ENCODE measurements at places on chromosomes 5 and 9.

DNA sequence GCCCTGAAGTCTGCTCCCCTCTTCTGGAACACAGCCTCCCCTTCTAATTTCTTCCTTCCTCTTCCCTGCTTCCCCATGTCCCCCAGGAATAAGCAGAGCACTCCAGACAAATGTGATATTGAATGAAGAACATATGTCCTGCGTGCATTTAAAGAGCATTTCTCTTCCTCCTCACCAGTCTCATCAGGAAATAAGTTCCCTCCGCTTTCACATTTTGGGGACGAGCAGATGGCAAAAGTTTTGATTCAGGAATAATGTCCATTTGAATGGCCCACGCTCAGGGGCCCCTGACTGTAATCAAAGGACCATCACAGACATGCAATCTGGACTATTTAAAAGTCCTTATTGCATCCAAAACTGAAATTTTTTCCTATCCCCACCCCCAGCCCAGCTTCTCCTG lies 316.1 kb downstream of the CDK5RAP2 start:
- DNase-seq = no peak
- H3K36me3 ChIP-seq = no peaks in the 10 kb centered on the region
- no peak overlapping the region for H3K4me3 ChIP-seq
- no peak overlapping the region for H3K27ac ChIP-seq
- no peaks in the 10 kb centered on the region for H3K4me1 ChIP-seq

GRCh38 chr5:37933576-37933975 lies 93.7 kb upstream of the GDNF start:
- no peak overlapping the region for H3K4me3 ChIP-seq
- no peak for DNase-seq
- no peak overlapping the region for H3K27ac ChIP-seq
- no peaks in the 10 kb centered on the region for H3K36me3 ChIP-seq

GRCh38 chr5:124705577-124705976 lies 40.9 kb downstream of the ZNF608 start:
- H3K27me3 ChIP-seq = peaks cover 17% of the 10 kb centered on the region
- no peak for DNase-seq
- no peaks in the 10 kb centered on the region for H3K4me1 ChIP-seq
- H3K4me3 ChIP-seq = no peak overlapping the region
- H3K36me3 ChIP-seq = no peaks in the 10 kb centered on the region
- H3K27ac ChIP-seq = no peak overlapping the region

GRCh38 chr9:34500623-34501267 lies 22.0 kb downstream of the ENHO start:
- peaks cover 7% of the 10 kb centered on the region for H3K27me3 ChIP-seq
- H3K4me3 ChIP-seq = no peak overlapping the region
- peak; percentile 85 for DNase-seq
- H3K4me1 ChIP-seq = peaks cover 14% of the 10 kb centered on the region
- no peaks in the 10 kb centered on the region for H3K36me3 ChIP-seq

GRCh38 chr9:124017929-124018729 lies 6.6 kb downstream of the LHX2 start:
- no peaks in the 10 kb centered on the region for H3K36me3 ChIP-seq
- peaks cover 41% of the 10 kb centered on the region for H3K4me1 ChIP-seq

GRCh38 chr9:19151425-19152159 lies 24.3 kb upstream of the PLIN2 start:
- no peak for DNase-seq
- H3K27me3 ChIP-seq = no peaks in the 10 kb centered on the region
- peaks cover 31% of the 10 kb centered on the region for H3K4me1 ChIP-seq
- H3K4me3 ChIP-seq = no peak overlapping the region
- H3K27ac ChIP-seq = no peak overlapping the region
- H3K36me3 ChIP-seq = no peaks in the 10 kb centered on the region

GRCh38 chr5:143201589-143201988 lies 201.9 kb downstream of the NR3C1 start:
- no peak overlapping the region for H3K27ac ChIP-seq
- DNase-seq = no peak
- H3K4me1 ChIP-seq = peaks cover 23% of the 10 kb centered on the region
- H3K4me3 ChIP-seq = no peak overlapping the region
- H3K36me3 ChIP-seq = peaks cover 14% of the 10 kb centered on the region
- H3K27me3 ChIP-seq = no peaks in the 10 kb centered on the region

DNA sequence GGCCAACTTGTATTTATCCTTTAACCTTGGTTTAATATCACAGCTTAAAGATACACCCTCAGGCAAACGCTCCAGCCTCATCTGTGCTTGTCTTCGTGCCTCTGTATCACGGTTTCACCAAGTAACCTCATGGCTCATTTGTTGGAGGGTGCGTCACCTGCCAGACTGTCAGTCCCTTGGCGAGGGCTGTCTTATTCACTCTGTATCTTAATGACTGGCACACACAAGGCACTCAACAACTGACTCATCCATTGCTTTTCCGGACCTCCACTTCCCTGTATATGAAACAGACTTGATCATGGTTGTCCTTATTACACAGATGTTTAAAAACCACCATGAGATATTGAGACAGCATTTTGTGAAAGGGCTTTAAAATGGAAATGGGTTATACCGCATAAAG lies 28.0 kb downstream of the LCP2 start:
- no peaks in the 10 kb centered on the region for H3K27me3 ChIP-seq
- H3K27ac ChIP-seq = peak overlapping the region; percentile 95
- DNase-seq = no peak

DNA sequence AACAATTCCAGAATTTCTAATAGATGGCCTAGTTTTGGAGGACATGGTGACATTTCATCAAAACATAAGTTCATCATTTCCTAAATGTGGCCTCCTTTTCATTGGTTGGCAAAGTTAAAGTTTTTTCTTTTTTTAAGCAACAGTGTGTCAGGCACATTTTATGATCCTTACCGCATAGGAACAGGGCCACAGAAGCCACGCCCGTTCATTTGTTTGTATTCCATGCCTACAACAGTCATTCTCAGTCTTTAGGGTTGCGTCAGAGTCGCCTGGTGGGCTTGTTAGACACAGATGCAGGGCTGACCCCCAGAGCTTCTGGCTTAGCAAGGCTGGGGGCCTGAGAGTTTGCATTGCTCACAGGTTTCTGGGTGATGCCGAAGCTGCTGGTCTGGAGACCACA lies 130.2 kb downstream of the HSD17B3 start:
- H3K27me3 ChIP-seq = peaks cover 33% of the 10 kb centered on the region
- no peaks in the 10 kb centered on the region for H3K4me1 ChIP-seq
- no peak overlapping the region for H3K27ac ChIP-seq
- H3K4me3 ChIP-seq = no peak overlapping the region

GRCh38 chr5:171979606-171980005 lies 26.8 kb downstream of the FBXW11 start:
- peaks cover 84% of the 10 kb centered on the region for H3K36me3 ChIP-seq
- H3K27ac ChIP-seq = no peak overlapping the region
- peaks cover 69% of the 10 kb centered on the region for H3K4me1 ChIP-seq
- no peak for DNase-seq

DNA sequence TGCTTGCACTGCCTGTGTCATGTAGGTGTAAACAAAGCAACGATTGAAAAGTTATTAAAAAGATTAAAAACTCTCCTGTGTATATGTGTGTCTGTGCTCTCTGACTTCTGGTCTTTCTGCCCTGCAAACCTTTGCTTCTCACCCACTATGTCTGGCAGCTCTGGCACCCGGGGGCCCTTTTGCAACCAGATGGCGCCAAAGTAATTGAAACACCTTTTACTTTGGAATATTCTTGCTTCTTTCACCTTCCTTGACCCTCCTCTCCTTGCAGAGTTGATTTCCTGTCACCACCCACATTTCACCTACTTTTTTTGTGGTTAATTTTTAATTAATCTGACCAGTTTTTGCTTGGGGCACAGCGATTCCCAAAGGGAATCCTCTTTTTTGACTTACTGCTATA lies 275.5 kb downstream of the ARHGEF28 start:
- peaks cover 5% of the 10 kb centered on the region for H3K4me1 ChIP-seq
- no peaks in the 10 kb centered on the region for H3K36me3 ChIP-seq
- DNase-seq = no peak
- peaks cover 46% of the 10 kb centered on the region for H3K27me3 ChIP-seq

DNA sequence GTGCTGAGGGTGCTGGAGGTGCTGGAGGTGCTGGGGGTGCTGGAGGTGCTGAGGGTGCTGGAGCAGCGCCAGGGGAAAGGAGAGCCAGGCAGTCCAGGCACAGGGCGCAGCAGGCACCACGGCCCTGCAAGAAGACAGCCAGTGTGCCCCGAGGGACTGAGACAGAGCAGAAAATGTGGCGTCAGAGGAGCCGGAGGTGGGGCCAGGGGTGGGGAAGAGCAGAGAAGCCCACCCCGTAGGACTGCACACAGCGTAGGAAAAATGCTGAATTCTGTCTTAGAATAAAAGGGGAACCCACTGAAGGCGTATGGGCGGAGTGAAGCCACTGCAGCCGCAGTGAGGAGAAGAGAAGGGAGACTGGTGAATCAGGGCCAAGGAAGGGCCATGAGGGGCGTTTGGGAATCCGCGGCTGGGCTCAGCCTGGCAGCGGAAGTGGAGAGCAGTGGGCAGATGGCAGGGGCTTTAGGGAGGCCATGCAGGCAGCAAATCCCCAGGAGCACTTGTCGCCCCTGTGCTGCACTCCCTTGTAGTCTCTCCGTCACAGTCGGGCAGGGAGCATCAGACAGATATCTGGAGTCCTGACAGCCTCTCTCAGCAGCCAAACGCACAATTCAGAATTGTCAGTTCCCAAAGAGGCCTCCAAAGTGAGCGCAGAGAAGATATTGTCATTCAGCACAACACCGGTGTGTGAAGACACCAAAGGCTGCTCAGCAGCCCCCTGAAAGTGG lies 35.9 kb upstream of the LECT2 start:
- no peaks in the 10 kb centered on the region for H3K36me3 ChIP-seq
- DNase-seq = no peak
- H3K4me3 ChIP-seq = no peak overlapping the region
- no peak overlapping the region for H3K27ac ChIP-seq
- H3K27me3 ChIP-seq = peaks cover 9% of the 10 kb centered on the region
- no peaks in the 10 kb centered on the region for H3K4me1 ChIP-seq

GRCh38 chr5:172683645-172684471 lies 42.8 kb downstream of the NEURL1B start:
- peaks cover 11% of the 10 kb centered on the region for H3K4me1 ChIP-seq
- peak; percentile 56 for DNase-seq
- H3K4me3 ChIP-seq = peak overlapping the region; percentile 32
- H3K36me3 ChIP-seq = no peaks in the 10 kb centered on the region
- H3K27me3 ChIP-seq = peaks cover 7% of the 10 kb centered on the region

DNA sequence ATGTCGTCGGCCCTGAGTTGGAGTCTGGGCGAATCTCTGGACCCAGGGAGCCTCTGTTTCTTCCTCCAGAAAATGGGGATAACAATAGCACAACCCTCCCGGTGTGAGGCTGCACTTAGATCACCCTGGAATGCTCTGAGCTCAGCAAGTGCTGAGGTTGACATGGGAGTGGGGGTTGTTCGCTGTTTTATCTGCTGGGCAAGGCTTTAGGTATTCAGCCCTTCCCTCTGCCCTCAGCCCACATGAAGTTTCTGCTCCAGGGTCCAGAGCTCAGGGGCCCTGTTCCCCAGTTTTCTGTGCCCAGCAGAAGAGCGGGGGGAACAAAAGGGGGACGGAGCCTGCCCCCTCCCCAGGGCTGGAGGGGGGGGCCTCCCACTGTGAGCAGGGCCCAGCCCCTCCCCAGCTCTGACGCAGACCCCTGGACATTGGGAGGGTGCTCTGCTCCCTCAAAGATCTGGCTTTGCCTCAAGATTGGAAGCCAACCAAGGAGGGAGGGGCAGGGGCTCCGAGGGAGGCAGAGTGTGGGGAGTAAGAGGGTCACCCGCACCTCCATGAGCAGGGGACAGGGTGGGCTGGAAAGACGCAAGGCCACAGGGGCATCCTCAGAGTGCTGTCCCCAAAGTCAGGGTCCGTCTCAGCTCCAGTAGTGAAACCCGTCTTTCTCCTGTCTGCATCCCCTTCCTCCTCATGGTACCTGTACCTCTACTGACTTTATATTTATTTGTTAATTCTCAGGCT lies 215.6 kb downstream of the C9orf50 start:
- no peak for DNase-seq
- no peak overlapping the region for H3K27ac ChIP-seq
- no peak overlapping the region for H3K4me3 ChIP-seq
- H3K36me3 ChIP-seq = no peaks in the 10 kb centered on the region

DNA sequence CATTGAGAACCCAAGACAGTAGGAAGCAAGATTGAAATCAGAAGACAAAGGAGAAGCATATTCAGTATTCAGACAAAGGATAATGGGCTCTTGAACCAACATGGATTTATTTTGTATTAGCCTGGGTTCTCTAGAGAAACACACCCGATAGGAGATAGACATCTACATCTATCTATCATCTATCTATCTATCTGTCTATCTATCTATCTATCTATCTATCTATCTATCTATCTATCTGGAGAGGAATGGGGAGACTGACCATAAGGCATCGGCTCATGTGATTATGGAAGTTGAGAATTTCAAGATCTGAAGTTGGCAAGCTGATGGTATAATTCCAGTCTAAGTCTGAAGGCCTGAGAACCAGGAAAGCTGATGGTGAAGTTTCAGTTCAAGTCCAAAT lies 13.4 kb downstream of the COX7C start:
- H3K27ac ChIP-seq = no peak overlapping the region
- H3K27me3 ChIP-seq = peaks cover 35% of the 10 kb centered on the region
- no peaks in the 10 kb centered on the region for H3K4me1 ChIP-seq
- DNase-seq = no peak
- H3K36me3 ChIP-seq = no peaks in the 10 kb centered on the region
- H3K4me3 ChIP-seq = no peak overlapping the region

- DNase-seq = no peak
- peaks cover 44% of the 10 kb centered on the region for H3K4me1 ChIP-seq
- H3K27ac ChIP-seq = no peak overlapping the region
- H3K27me3 ChIP-seq = no peaks in the 10 kb centered on the region
- H3K4me3 ChIP-seq = no peak overlapping the region
These were observed 6.7 kb downstream of the NCBP1 start for GRCh38 chr9:97640325-97640724.

DNA sequence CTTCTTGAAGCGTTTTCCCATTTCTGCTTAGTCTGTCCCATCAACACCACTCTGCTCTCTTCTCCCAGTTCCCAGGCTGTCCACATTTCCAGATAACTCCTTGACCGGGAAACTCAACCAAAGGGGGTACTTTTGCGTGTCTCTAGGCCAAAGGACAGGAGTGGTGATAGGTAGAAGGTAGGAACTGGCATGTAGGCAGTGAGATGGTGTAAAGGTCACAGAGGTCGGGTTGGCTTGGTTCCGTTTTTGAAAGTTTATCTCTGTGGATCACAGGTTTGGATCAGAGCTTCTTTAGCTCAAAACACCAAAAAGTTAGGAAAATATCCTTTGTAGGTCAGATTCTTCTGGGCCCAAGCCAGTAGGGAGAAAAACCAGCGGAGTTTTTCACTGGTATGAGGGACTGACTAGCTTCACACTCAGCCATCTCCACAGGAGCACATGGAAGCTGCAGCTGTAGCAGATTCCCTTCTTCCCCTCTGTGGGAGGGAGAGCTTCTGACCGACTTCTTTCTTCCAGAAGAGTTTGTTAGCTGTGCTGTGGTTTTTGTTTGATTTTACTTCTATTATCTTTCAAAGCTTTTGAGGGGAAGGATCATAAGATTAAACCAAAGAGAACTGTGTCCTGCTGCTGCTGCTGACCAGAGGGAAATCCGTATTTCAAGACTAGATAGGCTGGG lies 98.4 kb upstream of the DMRT1 start:
- H3K27me3 ChIP-seq = no peaks in the 10 kb centered on the region
- H3K4me1 ChIP-seq = no peaks in the 10 kb centered on the region
- H3K4me3 ChIP-seq = no peak overlapping the region

Data from activated T-cell treated with anti-CD3 and anti-CD28 coated beads, Interleukin-2, amount 50 U/mL, for 24 hours (primary cell).